Stimulated activated naive CD4-positive, alpha-beta T cell treated with Interleukin-2 at 50 U/mL for 16 hours (primary cell): ENCODE measurements at places on chromosomes 13 and 19.

GRCh38 chr19:17680230-17680722 is 7.9 kb downstream of the UNC13A start:
- no peak for DNase-seq

DNA sequence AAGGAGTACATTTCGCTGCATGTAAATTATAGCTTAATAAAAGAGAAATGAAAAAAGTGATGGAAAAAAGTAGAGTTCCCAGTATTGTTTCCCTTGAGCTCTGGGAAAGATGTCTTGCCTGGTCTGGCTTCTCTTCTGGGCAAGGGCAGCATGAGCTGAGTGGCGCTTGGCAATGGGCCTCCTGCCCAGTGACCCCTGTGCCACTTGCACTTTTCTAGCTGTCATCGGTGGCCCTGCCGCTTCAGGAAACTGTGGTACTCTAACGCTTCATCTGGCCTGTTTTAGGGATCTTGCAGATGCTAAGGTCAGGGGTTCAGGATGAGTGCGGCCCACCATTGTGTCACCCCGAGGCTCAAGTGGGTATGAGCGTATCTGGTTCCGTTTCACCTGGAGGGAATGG is 161.4 kb downstream of the MTUS2 start:
- DNase-seq: no peak

- peak; percentile 30 for DNase-seq
Observed at GRCh38 chr19:5403968-5404640, 51.1 kb upstream of the ZNRF4 start.

- DNase-seq: no peak
Observed at GRCh38 chr13:33053397-33054066, 37.3 kb downstream of the KL start.

DNA sequence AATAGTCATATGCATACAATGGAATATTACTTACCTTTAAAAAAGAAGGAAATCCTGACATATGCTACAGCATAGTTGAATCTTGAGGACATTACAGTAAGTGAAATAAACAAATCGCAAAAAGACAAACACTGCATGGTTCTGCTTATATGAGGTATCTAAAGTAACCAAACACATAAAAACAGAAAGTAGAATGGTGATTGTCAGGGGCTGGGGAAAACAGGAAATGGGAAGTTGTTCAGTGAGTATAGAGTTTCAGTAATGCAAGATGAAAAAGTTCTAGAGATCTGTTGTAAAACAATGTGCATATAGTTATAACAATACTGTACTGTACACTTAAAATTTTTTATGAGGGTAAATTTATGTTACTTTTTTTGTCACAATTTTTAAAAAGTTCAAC is 219.4 kb downstream of the KLF5 start:
- no peak for DNase-seq

DNA sequence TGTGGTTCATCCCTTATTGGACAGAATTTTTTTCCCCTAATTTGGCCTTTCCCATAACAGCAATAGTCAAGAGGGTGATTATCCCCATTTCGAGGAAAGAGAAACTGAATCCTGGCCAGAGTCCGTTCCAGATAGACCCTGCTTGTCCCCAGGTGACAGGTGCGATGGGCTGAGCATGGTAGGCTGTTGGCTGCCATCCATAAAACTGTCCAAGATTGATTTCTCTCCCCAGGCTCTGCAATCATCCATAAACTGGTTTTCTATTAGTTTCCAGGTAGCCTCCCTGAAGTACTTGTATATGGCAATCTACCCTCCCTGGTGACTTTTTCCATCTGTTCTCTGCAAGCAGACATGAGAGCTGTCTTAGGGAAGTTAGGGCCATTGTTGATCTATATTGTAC is 25.4 kb downstream of the SERP2 start:
- no peak for DNase-seq

DNA sequence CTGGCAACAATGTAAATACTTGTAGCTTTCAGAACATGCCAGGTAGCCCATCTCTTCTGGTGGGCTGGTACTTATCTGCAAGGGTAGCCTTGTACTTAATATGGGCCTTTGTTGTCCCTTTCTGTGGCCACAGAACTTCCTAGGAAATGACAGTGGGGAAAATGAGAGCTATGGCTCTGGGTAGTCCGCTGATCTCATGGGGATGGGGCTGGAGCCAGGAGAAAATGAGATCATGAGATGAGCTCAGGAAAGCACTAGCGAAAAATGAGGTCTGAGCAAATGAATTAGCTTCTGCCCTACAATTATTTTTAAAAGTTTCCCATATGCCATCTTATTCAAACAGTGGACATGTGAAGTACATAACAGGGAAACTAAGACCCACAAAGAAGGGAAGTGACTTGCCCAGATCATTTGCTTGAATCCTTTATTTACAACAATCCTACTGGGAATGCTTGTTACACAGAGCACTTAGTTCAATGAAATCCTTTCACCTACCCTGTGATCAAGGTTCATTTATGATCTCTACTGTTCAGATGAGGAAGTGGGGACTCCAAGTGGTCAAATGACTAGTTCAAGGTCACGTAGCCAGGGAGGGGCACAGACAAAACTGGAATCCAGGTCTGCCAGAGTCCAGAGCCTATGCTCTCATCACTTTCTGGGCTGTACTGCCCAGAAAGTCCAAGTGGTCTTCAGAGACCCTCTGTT is 87.1 kb downstream of the PTPRS start:
- no peak for DNase-seq

- DNase-seq: no peak
Observed at GRCh38 chr13:49165798-49166752, 54.1 kb upstream of the MLNR start.
